ENCODE measurements at places on chromosomes 6 and 20.

DNA sequence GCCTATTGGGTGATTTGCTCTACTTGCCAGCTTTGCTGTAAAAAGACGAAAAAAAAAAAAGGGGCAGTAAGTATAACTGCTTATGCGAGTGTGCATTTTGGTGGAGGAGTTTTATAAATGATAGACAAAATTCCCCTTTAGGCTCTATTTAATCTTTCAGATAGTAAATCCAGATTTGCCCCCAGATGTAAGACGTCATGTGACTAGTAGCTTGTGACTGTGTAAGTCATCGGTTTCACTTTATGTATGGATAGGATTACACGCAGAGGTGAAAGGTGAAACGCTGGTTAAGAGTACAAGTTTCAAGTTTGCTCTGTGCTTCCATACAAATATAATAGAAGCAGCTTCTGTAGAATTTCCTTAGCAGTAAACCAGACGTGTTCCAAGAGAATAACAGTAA is 7.9 kb downstream of the RAB32 start:
- DNase-seq, result no peak

DNA sequence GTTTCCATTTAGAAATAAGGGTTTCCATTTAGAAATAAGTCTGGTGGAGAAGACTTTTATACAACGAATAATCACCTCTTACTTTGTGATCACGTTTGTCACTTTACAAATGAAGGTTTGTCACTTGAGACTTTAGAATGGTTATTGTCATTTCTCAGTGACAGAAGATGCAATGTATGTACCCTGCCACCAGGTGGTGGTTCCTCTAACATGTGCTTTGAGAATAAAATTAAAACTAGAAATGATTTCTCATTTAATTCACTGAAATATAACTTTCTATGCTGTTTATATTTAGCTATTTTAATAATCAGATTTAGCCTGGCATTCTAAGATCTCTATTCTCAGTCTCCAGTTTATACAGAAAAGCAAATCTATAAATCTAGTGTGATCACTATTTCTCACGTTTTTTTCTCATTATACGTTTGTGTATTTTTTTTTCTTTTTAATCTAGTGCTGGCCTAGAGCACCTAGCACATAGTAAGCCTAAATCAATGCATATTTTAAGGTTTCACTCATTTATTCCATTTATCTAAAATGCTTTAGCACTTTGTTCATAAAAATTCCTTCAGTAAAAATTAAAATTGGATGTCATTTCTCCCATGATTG is 57.4 kb upstream of the TFAP2D start:
- no peak for DNase-seq

DNA sequence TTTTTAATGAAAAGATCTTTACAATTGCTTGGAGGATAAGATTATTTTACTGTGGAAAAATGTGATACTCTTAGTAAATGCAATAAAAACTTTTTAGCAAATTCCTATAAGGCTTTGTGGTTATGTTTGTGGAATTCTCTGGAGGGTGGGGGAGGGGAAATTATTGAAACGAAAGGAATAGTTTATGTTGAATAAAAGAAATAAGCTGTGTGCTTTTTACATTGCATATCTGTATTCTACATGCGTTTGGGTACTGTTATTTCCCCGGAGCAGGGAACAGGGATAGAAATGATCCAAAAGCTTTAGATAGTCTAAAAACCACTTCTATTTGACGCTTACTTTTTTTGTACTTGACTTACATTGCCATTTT is 143.8 kb downstream of the SLC16A10 start:
- DNase-seq, result no peak

- no peak for DNase-seq
These were observed 31.8 kb downstream of the SLC24A3 start for GRCh38 chr20:19244291-19244690.

DNA sequence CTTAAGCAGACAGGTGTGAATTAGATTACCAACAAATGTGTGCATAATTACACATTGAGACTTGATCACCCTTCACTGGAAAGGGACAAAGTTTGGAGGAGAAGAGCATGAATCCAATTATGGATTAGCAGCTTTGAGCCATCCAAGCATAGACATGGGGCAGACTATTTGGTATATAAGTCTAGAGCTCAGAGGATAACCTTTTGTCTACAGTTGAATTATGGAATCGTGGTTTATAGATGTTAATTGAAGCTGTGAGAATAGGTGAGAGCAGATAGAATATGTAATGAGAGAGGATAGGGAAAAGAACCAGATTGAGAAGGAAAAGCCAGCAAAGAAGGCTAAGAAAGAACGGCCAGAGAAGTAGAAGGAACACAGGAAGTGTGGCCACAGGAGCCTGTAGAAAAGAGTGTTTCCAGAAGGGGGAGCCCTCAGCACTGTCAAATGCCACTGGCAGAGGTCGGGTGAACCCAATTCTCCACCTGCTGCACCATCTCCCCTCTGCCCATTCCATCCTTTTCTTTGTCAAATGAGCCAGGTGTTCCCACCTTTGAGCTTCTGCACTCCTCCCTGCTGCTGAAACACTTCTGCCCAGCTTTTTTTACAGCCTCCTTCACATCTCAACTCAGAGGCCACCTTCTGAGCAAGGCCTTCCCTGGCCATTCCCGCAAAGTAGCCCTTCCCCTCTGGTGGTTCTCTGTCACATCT is 7.3 kb downstream of the DNTTIP1 start:
- peak; percentile 24 for DNase-seq

DNA sequence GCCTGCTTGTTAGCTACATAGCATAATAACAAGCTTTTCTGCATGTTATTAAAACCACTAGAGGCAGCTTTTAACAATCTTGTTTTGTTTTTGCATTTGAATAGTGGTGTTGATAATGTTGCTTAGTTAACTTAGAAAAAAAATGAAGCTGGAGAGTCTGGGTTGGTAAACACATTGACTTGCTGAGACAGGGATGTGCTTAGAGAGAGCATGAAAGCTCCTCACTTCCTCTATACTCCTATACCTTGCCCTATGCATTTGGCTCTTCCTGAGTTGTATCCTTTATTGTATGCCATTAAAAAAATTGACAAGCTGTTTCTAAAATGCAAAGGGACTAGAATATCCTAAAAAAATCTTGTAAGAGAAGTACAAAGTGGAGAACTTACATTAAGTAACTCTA is 13.6 kb downstream of the FAM83B start:
- no peak for DNase-seq

DNA sequence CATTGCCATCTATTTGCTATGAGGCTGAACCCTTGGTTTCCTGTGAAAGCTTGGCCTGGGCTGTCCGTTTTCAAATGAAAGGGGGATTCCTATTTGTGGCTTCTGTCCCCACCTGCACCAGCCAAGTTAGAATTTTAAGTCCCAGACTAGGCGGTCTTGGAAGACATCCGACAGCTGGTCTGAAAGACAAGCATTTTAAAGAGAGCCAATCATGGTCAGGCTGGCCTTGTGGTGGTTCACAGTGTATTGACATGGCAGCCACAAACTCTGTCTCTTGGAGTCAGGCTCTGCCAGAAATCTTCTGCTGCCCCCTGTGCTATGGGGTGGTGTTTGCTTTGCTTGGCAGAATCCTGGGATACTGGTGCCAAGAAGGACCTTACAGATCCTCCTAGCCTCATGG is 319.2 kb upstream of the MOCS1 start:
- no peak for DNase-seq

DNA sequence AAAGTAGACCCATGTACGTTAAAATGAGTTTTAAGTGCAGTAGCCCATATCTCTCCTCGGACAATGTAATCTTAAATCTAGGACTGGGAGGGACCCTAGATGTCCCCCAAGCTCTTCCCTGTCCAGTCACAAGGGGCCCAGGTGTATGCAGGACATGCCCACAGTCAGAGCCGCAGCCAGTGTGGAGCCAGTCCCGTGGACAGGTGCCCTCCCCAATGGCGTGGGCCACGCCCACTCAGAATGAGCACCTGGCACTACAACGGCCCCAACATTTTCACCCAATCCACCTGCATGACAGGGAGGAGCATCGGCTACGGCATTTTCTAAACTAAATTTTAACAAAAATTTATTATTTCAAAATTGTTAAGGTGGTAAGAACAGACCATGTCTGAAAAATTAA is 53.2 kb downstream of the WDR27 start:
- DNase-seq, result no peak

DNA sequence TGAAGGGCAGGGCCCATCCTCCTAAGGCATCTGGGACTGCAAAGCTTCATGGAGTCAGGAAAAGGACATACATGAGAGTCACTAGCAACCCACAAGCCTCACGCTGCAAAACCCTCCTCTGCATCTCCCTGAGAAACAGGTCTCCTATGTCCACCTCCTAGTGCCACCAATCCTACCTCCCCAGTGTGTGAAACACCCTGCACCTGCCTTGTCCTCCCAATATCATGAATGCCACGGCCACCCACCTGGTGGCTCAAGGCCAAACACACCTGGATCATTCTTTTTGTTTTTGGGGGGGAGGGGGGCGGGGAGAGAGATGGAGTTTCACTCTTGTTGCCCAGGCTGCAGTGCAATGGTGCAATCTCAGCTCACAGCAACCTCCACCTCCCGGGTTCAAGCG is 90.5 kb downstream of the ZMYND8 start:
- no peak for DNase-seq

GRCh38 chr6:110628330-110628729 is 151.9 kb upstream of the SLC22A16 start:
- DNase-seq, result no peak

GRCh38 chr6:127266892-127267645 is 405 bp downstream of the RNF146 start:
- peak; percentile 63 for DNase-seq

- DNase-seq, result no peak
These were observed 77.1 kb upstream of the RNF217 start for GRCh38 chr6:124885171-124885570.

- DNase-seq, result no peak
These were observed 324.2 kb upstream of the PREP start for GRCh38 chr6:105726902-105727655.

DNA sequence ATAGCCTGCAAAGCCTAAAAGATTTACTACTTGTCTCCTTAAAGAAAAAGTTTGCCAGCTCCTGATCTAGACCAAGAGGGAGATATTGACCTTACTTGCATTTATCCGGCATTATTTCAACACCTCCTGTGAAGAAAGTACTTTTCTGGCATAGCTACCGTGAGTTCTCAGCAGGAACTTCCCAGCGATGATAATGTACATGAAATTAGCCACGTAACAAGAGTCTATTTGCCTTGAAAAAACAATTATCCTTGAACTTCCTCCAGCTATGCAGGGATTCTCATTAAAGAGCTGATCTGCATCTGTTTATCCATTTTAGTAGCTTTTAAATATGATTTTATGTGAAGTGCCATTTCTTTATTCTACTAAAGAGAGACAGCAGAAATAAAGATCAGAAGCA is 41.7 kb downstream of the ALDH5A1 start:
- DNase-seq, result no peak

- no peak for DNase-seq
These were observed 611.9 kb upstream of the MAN1A1 start for GRCh38 chr6:119961450-119961849.

GRCh38 chr6:95248499-95248898 is 328.8 kb upstream of the MANEA start:
- DNase-seq, result no peak

DNA sequence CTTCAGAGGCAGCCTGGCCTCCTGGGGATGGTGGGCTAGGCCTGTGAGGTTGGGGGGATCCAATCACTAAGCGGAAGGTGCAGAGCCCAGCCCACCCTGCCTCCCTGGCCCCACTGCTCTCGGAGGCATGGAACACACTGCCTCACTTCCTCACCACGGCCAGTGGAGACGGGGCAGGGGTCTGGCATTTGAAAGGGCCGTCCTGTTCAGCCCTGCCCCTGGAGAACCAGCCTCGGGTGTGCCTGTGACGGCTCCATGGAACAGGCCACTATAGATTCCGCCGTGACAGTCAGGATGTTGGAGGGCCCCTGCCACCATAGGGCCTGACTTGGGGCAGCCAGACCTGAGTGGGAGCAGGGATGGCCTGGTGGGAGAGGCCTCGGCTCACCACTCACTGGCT is 110.2 kb downstream of the DACT2 start:
- no peak for DNase-seq

DNA sequence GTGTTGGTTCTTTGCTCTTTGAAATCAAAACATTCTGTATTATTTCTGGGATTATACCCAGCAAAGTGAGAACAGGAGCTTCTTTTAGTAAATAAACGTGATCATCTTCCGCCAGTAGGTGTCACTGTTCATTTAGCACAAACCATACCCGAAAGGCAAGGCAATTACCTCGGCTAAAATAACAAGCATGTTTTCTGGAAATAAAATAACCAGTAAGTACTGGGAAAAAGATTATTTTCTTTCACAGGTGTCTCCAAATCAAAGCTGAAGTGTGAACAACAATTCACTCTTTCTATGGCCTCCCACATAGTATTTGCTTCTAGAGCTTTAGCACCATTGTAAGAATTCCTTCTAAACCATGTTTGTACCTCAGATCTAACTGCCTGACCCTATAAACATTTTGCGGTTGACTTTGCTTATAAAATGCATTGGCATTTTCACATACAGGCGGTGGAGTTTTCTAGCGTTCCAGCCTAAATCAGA is 144.6 kb upstream of the AGPAT4 start:
- peak; percentile 3 for DNase-seq

DNA sequence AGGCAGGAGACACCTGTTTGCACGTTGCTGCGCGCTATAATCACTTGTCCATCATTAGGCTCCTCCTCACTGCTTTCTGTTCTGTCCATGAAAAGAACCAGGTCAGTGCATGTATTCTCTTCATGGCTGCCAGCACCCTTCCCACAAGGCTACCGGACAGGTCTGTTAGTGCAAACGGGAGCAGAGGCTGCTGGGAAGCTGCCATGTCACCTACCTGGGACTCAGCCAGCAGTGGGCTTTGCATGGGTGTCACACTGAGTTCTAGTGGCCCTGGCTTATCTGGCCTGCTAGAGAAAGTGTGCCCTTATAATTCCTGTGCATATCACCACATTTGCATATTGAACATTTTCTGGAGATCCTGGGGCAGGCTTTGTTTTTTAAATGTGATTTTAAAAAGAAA is 24.8 kb downstream of the LYRM2 start:
- no peak for DNase-seq

DNA sequence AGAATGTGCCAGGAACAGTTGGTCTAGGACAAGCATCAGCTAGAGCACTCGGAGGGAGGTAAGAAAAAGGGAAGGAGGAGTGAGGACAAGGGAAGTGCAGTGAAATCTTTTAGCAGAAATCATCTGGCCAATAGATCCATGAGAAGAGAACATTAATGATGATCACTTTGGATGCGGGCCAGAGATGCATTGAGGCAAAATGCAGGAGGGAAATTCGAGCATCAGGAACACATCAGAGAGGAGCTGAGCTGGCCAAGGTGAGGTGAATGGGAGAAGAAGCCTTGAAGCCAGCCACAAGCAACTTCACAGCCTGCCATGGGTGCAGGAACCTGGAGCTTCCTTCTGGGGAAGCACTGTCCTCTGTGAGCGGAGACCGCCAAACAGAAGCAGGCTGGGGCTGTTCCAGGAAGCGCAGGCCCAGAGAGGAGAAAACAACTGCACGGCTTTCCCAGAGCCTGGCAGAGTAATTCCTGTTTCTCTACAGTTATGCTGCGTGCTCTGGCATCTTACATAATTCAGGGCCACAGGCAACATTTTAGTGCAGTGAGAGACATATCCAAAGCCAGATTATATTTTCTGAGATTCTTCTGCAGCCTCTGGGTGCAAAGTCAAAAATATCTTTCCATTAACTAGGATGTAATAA is 143.8 kb downstream of the F13A1 start:
- DNase-seq, result no peak
